Activated naive CD4-positive, alpha-beta T cell (primary cell): ENCODE measurements at places on chromosomes 7 and 10.

DNA sequence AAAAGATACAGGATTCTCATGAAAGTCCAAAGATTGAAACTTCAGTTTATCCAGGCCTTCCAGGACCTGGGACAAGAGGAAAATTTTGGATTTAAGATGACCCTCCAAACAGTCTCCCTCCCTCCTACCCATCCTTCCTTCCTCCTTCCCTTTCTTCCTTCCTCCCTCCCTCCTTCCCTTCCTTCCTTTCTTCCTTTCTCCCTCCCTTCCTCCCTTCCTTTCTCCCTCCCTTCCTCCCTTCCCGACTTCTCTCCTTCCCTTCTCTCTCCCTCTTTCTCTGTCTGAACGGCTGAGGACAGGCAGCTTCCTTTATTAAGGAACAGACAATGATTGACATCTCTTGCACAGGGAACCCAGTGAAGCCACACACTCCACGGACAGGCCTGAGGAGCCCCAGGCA, 23.3 kb downstream of the SFTPD start:
- DNase-seq, result no peak

DNA sequence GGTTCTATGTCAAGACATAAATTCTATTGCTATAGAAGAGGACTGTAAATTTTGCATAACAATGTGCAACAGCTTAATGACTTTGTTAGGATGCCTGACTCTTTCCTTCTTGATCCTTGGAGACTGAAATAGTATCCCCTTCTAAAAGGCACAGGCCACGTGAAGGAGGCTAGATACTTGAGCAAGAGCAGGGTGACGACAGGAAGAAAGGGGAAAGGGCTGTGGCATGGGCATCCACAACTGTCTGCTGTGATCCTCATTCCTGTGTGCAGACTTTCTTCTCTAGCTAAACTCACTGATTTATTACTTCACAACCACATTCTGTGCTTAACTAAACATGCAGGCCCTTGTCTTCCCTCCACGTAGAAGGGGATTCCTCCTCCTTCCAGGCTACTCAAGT, 1111.8 kb upstream of the C7orf33 start:
- no peak for DNase-seq

GRCh38 chr10:131184503-131184902, 127.0 kb downstream of the TCERG1L start:
- DNase-seq, result no peak

GRCh38 chr7:137994216-137994615, 7.7 kb downstream of the CREB3L2 start:
- DNase-seq, result no peak

DNA sequence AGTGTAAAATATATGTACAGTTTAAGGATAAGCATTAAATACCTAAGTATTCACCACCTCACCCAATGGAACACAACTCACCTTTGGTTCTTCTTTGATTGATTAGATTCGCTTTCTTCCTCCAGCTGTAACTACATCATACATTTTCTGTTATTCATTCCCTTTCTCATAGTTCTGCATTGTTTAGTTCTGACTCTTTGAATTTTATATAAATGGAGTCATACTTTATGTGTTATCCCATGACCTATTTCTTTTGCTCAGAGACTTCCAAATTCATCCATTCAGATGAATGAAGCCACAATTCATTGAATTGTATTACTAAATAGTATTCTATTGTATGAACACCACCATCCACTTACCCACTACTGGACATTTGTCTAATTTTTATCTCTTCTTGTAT, 12.3 kb downstream of the THNSL1 start:
- DNase-seq, result no peak

GRCh38 chr7:1696671-1697498, 26.8 kb downstream of the ELFN1 start:
- DNase-seq, result no peak

- DNase-seq, result no peak
Observed at GRCh38 chr7:39911167-39911566, 38.9 kb upstream of the CDK13 start.

DNA sequence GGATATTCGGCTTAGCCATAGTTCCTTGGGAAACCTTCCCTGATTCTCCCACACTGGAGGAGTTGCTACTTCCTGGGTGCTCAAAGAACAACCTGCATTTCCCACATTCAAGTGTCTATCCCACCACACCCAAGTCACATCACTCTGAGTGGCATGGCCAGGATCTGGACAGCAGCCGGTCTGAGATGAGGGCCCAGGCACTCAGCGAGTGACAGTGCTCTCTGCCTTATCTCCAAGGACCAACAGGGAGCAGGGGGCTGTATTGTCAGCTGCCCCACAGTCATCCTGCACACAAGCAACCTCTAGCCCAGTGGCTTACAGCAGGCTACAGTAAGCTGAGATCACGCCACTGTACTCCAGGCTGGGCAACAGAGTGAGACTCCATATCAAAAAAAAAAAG, 16.1 kb upstream of the SLC18A3 start:
- no peak for DNase-seq

GRCh38 chr7:38190011-38190410, 12.0 kb downstream of the STARD3NL start:
- DNase-seq, result no peak

DNA sequence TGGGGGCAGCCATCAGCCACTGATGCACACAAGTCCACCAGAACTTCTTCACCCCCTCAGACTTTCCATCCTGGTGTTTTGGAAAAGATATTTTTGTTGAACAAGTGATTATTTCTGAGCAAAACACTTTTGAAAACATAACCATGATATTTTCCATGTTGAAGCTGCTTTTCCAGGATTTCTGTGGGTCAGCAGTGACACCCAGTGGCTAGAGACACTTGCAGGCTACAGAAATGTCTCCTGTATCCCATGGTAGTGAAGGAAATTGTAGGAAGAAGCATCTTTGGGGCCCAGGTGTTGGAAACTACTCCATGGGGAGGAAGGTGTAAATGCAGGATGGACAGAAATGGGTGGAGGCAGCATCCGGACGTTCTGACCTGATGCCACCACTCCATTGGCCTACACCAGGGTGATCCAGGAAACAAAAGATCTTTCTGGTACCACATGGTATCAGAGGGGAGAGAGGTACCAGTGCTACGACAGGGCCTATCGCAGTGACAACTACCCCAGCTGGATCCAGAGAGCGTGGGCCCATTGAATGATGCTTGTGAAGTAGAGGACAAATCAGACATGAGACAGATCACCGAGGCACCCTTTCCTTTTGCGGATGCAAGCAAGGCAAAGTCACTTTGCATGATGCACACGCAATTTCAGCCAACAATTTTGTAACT, 111.7 kb upstream of the COBL start:
- no peak for DNase-seq

DNA sequence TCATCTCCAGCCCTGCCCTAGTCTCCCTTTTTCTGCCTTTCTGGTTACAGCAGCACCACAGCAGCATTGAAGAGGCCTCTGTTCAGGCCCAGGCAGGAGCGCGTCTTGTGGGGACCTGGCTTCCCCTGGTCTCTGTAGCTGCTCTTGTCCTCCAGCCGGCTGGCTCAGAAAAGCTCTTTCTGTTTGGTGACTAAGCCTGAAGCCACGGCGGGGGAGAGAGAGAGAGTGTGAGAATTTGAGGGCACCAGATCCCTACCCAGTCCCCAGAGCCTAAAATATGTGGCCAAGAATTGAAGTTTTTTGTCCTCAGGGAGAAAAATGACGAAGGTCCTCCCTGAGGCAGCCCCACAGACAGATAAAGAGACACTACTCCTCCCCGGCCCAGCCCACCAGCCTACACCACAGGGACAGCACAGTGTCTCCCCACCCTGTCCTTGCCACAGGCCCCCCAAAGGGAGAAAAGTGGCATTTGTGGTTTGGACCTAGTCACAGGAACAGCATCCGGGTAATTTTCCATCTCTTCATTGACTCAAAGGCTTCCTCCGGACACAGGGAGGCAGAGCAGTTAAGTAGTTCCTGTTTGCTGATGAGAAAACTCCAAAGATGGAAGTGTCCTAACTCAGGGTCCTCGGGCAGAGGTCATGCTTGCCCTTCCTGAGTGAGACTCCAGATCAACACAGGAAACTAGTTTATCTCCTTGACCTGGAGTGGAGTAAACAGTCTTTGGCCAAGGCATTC, 13.3 kb upstream of the FAM180A start:
- DNase-seq, result no peak

- DNase-seq, result no peak
Observed at GRCh38 chr7:2355705-2356008, 1.0 kb downstream of the EIF3B start.

DNA sequence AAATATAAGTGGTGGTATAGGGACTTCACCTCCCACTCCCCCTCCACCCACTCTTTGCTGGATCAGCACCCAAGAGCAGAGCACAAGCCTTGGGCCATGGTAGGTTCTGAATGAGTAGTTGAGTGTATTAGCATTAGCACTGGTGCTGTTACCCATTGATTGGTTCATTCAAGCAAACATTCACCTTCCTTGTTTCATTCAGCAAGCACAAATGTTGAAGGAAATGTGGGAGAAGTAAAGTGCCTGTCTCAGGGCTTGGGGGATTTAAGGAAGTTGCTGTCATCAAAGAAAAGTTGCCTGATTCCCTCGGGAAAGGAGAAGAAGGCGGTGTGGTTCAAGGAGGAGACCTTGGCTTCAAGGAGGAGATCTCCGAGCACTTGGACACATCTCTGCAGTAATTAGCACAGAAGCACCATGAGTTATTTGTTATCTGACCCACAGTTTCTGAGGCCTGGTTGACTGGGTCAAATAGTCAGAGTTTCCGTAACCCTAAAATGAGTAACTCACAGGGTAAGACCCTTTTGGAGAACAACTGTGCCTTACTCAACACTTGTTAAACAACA, 17.3 kb downstream of the IL2RA start:
- DNase-seq, result no peak

DNA sequence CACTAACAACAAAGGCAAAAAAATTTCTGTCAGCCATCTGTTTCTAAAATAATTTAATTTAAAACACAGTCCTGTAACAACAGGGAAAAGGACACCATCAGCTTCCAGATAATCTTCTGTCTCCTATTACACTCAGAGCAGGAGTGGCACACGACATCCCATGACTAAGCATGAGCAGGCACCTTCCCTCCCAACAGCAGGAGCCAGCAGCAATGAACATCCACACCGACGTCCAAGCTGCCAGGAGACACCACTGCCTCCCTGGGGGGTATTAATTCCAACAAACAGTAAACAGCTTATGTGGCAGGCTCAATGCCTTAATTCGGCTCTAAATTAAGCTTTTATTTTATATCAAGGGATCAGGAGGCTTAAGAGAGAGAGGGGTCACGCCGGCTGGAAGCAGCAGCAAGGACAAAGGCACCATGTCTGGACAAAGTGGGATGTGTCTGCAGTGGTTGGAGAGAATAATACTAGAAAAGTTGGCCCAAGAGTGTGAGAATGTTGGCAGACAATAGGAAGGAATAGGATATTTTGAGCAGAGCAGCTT, 45.7 kb downstream of the KIAA1549 start:
- DNase-seq, result no peak

GRCh38 chr7:26078437-26079336, 73.3 kb upstream of the NFE2L3 start:
- DNase-seq, result peak; percentile 30

- DNase-seq, result no peak
Observed at GRCh38 chr10:114399576-114399975, 4.7 kb downstream of the AFAP1L2 start.

DNA sequence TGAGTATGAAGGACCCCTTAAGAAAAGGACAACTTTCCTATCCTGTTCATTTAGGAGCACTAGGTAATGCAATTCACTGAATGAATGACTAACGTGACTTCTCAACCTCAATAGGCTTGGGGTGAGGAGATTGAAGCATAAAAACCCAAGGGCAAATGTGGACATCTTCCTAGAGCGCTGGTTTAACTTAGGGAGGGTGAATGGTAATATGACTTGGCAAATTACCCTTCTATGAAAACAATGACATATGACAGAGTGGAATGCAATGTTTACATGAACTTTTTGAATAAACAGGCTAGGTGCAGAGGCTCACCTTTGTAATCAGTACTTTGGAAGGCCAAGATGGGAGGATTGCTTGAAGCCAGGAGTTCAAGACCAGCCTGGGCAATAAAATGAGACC, 83.9 kb upstream of the ANK3 start:
- DNase-seq, result no peak
